Cardiac fibroblast (primary cell): ENCODE measurements at places on chromosomes 3 and 15.
A peak's percentile ranks its signal among the peaks of the same experiment; 100 is the strongest.

DNA sequence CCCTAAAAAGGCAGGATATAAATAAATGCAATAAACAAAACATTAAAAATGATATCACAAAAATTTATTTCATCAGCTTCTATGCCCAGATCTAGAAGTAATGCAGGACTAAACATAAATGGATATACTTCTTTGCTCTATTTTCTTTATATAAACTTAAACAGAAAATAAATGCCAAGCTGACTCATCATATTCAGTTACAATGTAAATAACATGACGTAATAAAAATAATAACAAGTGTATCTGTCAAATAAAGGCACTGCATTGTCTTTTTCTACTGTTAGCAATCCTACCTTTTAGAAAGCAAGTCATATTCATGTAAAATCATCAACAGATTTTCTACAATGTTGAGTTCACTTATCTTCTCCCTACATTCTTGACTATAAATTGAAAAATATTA is 61.6 kb downstream of the NEK10 start:
- DNase-seq, result peak; percentile 35

GRCh38 chr15:49877873-49878521 is 241.0 kb downstream of the ATP8B4 start:
- DNase-seq, result peak; percentile 47

DNA sequence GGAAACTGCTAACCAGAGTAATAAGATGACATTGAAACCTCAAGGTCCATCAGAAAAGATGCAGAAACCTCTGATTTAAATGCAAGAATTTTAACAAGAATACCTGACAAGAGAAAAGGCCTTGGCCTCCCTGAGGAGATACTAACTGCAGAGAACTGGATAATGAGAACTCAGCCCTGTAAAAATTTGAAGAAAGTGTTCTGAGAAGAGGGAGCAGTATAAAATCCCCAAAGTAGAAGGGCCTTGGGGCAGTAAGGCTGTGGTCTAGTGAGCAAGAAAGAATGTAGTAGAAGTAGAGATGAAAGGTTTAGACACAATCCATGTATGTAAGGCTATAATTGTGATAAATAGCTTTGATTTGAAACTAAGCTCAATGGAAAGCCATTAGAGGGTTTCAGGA is 394.1 kb downstream of the ZBBX start:
- no peak for DNase-seq

DNA sequence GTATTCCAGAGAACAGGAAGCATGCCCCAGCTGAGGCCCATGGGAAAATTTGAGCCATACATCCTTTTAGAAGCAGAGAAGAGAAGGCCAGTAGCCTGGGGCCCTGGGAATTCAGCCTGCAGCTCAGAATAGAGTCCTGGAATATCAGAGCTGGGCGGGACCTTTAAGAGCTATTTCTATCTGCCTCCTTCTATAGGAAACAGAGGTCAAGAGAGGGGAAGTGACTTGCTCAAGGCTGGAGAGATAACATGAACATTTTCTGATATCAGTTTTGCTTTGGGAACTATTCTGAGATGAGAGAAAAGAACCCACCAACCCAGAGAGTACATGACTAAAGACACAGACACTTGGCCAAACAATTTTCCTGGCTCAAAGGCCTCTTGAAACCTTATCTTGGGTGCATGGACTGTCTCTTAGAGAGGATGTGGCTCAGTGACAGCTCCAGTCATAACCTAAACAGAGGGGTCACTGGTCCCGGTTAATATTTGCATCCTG is 26.0 kb downstream of the MASP1 start:
- peak; percentile 23 for DNase-seq

GRCh38 chr15:35038626-35039451 is 46.3 kb downstream of the NANOGP8 start:
- peak; percentile 64 for DNase-seq

DNA sequence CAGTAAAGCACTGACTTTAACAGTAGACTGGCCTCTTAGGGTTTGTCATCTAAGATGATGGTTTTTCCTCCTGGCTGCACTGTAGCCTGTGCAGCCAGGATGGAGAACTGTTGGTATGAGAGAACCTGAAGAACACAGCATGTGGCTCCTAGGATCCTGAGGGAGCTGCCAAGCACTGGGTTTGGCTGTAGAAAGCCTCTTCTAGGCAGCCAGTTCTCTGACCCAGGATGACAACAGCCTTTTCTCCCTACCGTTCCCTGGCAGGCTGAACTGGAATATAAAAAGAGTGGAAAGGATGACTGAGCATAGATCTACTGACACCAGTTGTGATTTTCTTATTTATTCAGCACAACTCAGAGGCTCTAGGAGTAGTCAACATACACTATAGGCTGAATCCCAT is 34.3 kb upstream of the MANF start:
- DNase-seq, result no peak

DNA sequence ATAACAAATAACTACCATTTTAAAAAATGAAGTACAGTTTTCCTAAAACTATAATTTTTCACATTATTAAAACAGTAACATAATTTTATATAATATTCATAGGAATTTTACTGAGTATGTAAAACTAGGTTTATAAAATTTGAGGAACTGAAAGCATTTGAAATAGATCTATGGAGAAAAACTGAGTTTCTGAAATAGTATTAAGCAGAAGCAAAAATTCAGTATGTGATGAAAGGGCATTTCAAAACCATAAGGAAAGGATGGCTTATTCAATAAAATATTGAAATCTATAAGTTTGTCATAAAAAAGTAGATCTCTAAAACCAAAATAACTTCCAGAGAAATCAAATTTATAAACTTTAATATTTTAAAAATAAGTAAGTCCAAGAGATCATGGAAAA is 53.4 kb downstream of the GBE1 start:
- DNase-seq, result no peak

- no peak for DNase-seq
Measured at GRCh38 chr15:74451861-74452835, 8.8 kb downstream of the UBL7 start.

- peak; percentile 41 for DNase-seq
Measured at GRCh38 chr15:33547876-33548275, 237.1 kb downstream of the RYR3 start.

GRCh38 chr15:40501487-40501886 is 30.7 kb downstream of the CHST14 start:
- DNase-seq, result peak; percentile 28

GRCh38 chr3:136353461-136353860 is 103.3 kb downstream of the PCCB start:
- no peak for DNase-seq

- DNase-seq, result no peak
Measured at GRCh38 chr3:9902372-9903237, at the start of gene IL17RE. IL17RE (plus strand) TSS chr3:9902848; CDS start chr3:9902933, 85 bp downstream.

DNA sequence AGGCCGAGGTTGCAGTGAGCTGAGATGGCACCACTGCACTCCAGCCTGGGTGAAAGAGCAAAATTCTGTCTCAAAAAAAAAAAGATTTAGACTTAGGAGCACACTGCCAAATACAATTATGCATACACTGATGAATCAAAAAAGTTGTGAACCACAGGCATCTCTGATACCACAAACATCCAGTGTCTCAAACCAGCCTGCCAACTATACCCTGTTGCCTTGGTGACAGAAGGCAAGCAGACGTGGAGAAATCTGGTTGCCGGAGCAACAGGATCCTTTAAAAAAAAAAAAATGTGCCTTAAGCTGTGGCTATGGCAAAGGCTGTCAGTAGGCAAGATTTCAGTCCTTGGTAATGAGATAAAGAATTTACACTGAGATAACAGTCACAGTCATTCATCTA is 202.3 kb downstream of the NEK10 start:
- DNase-seq, result peak; percentile 93

GRCh38 chr3:125194849-125195601 is 17.5 kb downstream of the SLC12A8 start:
- DNase-seq, result peak; percentile 73

DNA sequence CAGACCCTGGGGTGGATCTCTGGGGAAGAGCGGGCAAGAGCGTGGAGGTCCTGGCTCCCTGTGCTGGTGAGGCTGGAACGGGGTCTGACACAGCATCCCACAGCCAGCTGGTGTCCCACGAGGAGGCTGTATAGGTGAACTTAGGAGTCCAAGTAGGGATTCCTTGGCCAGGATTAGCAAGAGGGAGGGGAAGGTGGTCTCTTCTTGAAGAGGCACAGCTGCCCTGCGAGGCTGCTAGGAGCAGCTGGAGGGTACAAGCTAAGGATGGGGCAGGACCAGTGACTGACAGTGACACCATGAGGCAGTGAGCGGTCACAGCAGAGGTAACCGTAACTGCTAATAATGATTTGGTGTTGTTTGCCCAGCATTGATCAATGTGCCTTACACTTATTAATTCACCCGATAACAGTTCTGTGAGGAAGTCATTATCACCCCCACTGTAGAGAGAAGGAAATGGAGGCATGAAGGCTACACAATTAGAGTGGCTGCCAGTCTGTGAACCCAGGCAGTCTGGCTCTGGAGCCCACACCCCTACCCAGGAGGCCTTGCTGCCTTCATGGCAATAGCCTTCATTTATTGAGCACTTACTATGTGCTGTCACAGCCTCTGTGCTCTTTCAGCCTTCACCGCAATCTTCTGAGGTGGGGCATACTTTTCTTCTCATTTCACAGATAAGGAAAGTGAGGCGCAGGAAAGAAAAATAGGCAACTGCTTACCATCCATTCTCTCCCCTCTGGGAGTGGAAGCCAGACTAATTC is 59.4 kb downstream of the TMEM44 start:
- DNase-seq, result peak; percentile 82

DNA sequence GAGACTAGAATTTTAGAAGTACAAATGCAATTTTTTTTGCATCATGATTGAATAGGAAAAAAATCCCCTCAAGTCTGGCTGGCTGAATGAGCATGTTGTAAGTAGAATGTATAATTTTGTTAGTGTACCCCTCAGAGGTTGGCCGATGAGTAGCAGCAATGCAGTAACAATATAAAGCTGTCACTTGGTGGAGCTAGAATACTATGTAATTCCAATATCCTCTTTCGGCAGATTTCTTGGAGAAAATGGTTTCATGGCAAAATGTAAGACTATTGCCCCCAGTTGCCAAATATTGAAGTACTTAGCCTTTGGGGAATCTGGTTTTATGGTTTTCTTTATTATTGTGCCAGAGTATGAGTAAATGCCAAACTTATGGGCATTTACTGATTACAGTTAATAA is 39.8 kb upstream of the SGO1 start:
- peak; percentile 52 for DNase-seq

DNA sequence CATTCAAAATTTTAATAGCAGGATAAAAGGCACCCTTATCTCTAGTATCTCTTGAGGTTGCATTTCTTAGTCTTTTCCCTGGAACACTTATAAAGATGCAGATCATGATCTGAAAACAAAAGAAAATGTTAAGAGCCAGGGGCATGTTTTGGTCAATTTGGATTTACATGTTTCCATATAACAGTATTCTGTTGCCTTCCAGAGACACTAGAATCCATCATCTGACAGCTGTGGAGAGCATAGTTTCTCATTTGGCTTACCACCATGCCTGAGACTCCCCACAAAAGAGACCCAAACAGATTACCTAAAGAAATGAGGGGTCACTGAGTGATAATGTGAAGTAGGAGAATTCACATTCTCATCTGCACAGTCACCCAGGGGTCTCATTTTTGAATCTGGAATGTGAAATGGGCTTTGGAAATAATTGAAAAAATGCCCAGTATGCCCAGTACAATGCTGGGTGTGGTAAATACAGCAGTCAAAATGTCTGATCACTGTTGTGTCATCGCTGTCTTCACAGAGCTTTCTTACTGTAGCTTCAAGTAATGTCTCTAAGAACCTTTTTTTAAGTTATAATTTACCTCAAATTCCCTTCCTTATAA is 79.9 kb upstream of the ZBTB20 start:
- DNase-seq, result peak; percentile 46

GRCh38 chr15:94858449-94858848 is 627.1 kb downstream of the MCTP2 start:
- no peak for DNase-seq

- DNase-seq, result no peak
Measured at GRCh38 chr3:50338965-50339364, 1.7 kb downstream of the RASSF1 start.
